ENCODE measurements at places on chromosomes 3 and 15.
A peak's percentile ranks its signal among the peaks of the same experiment; 100 is the strongest.

DNA sequence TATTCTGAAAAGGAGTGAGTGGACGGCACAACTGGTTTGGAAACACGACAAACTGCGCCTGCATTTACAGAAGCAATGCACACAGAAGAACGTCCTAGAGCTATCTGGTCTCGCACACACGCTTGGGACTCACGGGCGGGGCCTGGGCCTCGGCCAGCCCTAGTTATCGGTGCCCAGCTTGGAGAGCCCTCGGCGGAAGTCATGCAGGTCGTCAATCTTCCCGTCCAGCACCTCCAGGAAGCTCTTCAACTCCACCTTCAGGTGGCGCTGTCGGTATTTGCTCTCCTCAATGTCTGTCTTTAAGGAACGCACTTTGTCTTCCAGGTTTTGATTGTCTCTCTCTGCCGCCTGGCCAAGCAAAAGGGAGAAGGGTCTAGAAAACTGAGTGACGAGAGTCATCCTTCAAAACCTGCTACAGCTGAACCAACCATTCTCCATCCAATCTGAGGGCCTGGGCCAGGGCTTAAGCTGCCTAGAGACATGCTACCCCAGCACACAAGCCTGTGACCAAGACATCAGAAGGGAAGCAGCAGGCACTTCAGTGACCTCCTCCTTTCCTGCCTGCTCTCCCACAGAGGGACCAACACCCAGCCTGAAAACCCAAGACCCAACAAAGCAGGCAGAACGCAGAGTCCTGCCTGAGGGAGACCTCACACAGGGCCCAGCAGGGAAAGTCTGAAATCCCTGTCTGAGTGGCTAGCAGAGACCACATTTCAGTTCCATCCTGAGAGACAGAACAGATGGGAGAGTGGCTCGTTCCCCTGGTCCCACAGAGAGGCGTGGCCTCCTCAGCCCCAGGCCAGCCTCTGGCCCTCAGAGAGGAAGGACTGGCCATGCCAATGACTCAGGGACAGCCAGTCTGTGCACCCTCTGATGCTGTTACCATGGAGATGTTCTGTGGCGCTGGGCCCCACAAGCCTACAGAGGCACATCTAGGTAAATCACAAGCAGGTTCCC, 40.4 kb downstream of the WHAMM start:
- peak; percentile 12 for DNase-seq

GRCh38 chr15:46930426-46930825, 786.9 kb upstream of the SEMA6D start:
- DNase-seq = no peak

DNA sequence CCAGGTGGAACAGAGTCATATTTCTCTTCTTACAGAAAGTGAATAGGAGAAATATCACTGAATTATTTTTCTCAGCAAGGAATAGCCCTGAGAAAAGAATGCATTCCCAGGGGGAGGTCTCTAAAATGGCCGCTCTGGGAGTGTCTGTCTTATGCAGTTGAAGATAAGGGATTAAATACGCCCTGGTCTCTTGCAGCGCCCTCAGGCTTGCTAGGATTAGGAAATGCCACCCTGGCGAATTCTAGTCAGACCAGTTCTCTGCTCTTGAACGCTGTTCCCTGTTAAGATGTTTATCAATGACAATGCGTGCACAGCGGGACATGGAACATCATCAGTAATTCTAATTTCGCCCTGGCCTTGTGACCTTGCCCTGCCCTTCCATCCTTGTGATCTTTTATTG, 949.0 kb upstream of the SEMA6D start:
- DNase-seq = no peak

GRCh38 chr3:173743111-173743510, 345.6 kb downstream of the NLGN1 start:
- DNase-seq = no peak

DNA sequence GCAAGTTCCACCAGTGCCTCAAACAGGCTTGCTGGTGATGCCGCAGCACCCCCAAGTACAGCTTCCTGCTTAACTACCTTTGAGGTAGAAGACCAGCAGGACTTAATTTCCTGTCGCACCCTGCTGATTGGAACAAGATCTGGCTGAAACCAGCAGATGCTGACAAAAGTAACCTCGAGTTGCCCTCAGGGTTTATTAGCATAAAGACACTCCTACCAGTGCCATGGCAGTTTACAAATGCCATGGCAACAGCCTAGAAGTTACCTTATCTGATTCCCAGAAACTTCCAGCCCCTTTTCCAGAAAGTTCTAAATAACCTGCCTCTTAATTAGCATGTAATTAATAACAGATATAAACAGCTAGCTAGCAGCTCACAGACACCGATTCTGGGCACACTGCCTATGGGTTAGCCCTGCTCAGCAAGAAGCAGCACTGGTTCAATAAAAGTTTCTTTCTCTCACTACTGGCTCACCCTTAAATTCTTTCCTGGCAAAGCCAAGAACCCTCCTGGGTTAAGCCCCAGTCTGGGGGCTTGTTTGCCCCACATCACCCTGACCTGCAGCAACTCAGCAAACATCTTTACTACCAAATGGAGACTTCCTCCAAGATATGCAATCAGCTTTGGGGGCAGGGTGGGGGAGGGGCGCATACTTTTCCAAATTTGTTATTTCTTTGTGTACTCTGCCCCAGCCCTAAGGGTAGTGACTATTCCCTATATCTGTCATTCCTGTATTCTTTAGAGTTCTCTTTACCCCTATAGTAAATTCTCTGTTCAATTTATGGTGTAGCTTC, 54.2 kb downstream of the MAP4 start:
- DNase-seq = no peak

GRCh38 chr15:98771541-98771940, 123.2 kb downstream of the IGF1R start:
- DNase-seq = no peak

DNA sequence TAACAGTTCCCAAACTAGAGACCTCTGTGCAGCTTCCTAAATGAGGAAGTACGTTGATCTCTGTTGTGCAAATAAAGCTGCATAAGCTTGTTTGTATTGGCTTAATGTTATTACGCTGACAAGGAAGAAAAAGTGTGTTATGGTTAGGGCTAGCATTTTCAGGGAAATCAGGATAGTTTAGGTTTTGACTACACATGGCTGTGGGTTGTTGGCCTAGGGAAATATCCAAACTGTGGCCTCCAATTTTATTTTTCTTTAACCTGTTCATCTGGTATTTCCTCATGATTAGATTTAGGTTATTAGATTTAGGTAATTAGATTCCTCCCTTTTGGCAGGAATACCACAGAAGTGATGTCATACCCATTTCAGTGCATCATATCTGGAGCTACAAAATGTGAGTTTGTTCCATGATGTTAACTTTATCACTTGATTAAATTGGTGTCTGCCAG, 8.7 kb upstream of the MCCC1 start:
- no peak for DNase-seq

GRCh38 chr3:98032904-98033303, 2.2 kb downstream of the GABRR3 start:
- no peak for DNase-seq

GRCh38 chr15:63059075-63059474, 16.5 kb downstream of the TPM1 start:
- DNase-seq = no peak

DNA sequence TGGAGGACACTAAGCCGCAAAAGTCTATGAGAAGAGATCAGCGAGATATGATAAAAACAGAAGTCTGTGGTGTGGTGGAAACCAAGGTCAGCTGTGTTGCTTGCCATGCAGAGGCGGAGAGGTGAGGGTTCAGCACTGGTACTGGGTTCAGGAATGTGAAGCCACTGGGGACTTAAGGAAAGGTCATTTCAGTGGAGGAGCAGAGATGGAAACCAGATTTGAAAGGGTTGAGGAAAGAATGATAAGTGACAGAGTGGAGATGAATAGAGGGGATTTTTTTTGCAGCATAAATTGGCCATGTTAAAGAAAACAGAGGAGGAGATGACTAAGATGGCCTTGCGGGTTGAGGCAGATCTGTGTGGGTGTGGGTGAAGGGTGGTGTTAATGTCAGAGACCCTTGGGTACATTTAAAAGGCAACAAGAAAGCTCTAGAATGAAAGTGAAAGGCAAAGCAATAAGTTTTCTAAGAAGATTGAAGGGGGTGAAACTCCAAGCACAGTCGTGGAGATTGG, 265.5 kb downstream of the ADAMTSL3 start:
- DNase-seq = no peak

GRCh38 chr15:29534378-29534777, 264.8 kb upstream of the NSMCE3 start:
- DNase-seq = no peak

DNA sequence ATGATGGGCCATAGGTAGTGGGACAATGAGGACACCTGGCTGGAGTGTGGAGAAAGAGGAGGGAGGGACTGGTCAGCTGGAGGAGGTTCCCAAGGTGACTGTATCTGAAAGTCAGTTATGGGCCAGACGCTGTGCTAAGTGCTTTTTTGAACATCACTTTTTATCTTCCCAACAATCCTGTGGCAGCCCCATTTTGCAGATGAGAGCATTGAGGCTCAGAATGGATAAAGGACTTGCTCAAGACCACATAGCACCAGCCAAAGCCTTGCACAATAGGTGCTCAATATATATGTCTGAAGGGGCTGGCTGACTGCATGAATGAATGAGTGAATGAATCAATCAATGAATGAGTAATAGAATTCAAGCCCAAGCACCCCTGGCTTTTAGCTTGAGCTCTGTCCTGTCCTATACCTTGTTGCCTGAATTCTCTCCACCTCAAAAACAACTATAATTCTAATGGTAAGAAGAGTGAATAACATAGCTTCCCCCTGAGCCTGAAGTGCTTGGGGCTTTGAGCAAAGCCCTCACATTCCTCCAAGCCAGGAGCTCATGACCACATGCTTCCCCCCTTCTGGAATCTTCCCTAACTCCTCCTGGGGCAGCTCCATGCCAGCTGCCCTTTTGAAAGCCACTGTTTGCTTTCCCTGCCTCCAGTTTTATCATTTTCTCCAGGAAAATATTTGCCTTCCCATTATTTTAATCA, 150.9 kb downstream of the RPLP1 start:
- DNase-seq = no peak

- no peak for DNase-seq
Observed at GRCh38 chr3:154510780-154511179, 80.8 kb upstream of the GPR149 start.

DNA sequence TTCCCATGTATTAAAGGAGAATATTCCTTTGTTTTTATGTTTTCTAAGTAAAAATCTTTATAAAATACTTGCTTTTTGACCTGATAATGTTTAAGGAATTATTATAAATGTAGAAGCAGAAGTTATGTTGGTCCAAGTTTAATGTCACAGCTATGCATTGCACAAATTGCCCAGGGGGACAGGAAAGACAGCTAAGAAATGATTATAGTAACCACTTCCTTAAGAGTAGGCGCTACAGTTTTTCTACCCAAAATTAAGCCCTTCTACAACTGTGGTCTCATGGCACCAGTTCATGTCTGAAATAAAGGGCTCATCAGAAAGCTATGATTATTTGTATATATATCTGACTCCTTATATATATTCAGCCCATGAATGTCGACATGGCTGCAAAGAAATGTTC, 176.4 kb downstream of the GBE1 start:
- no peak for DNase-seq

DNA sequence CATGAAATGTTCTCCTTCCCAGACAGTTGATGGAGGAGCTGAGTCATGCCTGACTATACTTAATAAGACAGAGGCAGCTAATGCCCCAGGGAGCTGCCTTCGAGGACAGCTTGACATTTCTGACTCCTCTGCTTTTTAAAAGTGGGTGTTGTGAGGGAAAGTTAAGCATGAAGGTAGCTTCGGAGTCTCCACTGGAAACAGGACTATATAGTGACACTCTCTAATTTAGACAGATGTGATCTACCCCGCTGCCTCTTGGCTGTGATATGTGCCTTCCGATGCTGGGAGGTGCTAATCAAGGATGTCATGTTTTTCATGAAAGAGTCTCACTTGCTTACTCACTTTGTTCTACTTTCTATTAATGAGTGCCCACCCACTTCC, 72.7 kb downstream of the IL1RAP start:
- no peak for DNase-seq

DNA sequence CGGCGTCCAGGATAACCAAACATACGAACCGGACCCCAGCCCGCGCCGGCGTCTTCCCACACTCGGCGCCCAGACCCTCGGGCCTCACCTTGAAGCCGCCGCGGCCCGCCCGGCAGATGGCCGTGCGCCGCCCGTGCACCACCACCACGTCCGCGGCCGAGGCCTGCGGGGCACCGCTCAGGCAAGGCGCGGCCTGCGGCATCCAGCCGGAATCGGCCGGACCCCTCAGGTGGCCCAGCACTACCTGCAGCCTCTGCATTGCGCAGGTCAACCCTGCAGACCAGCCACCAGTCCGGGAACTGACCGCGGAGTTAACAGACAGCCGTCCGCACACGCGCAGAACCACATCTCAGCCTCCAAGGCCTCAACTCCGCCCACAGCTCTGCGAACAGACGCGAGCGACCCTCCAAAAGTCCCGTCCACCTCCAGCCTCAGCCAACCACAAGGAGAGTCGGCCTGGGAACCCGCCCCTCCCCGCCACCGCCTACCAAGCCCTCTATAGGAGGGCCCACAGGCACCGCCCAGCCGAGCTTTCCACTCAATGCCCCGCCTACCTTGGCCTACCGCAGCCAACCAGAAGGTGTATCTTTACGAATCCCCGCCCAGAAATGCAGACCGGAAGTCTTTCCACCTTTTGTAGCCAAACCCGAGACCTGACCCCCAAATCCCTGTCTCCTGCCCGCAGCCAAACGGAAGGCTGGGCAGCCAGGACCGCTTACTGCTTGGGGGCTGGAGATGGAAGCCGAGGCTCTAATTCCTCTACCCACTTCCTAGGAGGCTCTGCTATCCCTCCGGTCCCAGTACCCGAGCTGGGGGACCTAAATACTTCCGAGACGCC, at the start of gene ACAA1:
TSS of gene ACAA1 (minus strand) at position 351 of the 838 bp plus-strand sequence. CDS start at position 259, 92 bp downstream.
- DNase-seq = peak; percentile 94

DNA sequence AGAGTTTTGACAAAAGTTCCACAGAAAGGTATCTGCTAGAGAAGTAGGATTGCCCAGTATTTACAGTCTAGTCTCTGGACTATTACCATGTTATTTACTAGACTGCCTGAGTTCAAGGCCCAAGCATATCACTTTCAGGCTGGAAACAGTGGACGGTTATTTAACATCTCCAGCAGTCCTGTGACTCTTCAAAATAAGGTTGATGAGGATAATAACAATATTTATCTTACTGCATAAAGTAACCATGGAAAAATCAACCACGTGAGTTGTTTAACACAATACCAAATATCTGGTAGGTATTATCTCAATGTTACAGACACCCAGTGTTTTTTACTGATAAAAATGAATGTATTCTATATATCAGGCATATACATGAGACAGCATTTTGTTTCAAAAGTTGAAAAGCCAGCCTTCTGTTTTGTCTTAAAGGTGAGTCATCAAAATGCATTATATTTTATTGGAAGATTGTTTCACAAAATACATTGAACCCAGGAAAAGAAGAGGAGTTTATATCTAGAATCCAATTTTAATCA, 535.8 kb downstream of the TBL1XR1 start:
- DNase-seq = no peak

- DNase-seq = no peak
Observed at GRCh38 chr3:34111361-34111760, 312.9 kb downstream of the PDCD6IP start.

- DNase-seq = no peak
Observed at GRCh38 chr15:47331829-47332393, 385.4 kb upstream of the SEMA6D start.

DNA sequence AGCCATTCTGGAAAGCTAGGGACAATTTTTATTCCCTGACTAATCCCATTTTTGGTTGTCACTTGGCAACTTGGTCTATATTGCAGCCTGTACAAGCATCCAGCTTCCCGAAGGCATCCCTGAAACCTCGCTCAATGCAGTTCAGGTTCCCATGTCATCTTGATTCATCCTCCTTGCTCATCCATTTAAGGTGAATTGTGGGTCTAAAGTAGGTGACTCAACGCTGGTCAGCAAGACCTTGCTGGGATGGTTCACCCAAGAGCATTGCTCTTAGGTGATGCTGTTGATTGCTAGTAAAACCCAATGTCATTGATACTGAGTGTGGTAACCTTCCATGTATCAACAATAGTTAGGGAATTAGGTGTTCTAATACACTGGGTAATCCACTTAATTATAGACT, 13.1 kb upstream of the RAB8B start:
- no peak for DNase-seq
